ENCODE measurements at places on chromosomes 2 and 18.

DNA sequence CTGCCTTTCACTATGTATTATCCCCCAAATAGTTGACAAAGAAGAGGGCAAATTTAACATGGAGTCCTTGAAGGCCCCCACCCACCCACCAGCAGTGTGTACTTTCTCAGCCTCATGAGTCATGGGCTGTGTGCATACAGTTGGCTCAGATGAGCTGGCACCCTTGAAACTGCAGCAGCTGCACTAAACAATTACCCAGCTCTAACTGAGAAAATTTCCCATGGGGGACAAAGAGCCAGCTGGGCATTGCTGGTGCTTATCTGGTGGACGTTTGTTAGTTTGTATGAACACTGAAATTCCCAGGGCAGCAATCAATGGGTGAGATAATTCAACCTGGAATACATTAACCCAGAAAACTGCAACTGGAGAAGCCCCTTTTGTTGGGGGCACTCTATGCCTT lies 131.7 kb downstream of the GCA start:
- no peak for DNase-seq

GRCh38 chr2:218046238-218046637 lies 22.8 kb upstream of the RUFY4 start:
- DNase-seq: no peak

DNA sequence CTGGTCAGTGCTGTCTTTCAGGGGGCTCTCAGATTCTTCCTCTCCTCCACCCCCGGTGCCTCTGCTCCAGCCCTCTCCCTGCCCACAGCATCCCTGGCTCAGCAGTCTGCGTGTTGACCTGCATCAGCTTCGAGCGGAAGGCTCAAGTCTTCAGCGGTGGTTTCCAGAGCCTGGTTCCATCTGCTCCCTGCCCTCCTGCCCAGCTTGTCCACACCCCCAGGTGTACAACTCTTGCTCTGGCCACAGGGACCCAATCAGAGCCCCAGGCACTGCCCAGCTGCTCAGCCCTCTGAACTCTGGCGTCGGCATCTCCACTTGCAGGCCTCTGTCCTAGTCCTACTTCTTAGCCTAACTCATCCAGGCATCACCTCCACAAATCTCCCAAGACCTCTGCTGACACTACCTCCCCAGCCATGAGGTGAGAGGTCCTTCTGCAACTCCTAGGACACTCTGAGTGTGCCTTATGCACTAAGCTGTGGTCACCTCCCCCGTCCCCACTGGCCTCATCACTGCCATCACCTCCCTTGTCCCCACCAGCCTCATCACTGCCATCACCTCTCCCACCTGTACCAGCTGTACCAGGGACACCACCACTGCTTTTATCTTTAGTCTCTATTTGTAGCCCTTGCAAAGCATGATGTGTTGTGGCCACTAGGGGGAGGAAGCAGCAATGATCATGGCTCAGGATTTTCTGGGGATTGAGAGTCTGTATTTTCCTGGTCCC lies 60.9 kb downstream of the EDAR start:
- no peak for DNase-seq

- DNase-seq: no peak
These were observed 121.3 kb upstream of the ZFP36L2 start for GRCh38 chr2:43347746-43348145.

- no peak for DNase-seq
These were observed 1.2 kb downstream of the TFPI start for GRCh38 chr2:187552828-187553681.

DNA sequence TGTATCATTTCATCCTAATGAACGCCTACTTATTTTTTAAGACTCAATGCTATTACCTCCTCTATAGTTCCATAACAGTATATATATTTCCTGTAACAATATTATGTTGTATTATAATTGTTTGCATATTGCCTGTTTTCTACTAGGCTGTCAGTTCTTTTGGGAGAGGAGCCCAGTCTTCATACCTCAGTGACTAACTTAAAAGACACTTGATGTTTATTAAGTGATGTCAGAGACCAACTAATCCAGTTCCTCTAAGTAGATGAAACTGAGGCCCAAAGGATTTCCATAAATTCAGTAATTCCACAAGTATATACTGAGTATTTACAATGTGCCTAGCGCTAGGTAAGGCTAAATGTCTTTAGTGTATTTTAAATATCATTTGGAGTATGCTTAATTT lies 48.9 kb upstream of the AAK1 start:
- no peak for DNase-seq

- no peak for DNase-seq
These were observed 956.4 kb downstream of the CPS1 start for GRCh38 chr2:211512806-211513205.

DNA sequence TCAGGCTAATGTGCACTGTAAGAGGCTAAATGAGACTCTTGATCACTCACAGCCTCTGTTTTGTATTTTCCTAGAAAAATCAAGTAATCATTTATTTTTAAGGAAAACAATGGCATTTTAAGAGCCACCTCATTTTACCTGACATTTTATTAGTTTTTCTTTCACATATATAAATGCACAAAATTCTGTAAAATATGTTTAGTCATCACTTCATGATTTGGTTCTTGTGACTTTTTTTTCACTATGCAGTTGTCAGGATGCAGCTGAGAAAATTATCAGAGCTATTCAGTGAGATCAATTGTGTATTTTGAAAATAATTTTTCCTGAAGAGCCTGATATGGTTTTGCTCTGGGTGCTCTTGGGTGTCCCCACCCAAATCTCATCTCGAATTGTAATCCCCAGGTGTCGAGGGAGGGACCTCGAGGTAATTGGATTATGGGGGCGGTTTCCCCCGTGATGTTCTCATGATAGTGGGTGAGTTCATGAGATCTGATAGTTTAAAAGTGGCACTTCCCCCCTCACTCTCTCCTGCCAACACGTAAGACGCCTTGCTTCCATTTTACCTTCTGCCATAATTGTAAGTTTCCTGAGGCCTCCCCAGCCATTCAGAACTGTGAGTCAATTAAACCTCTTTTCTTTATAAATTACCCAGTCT lies 16.1 kb upstream of the ANXA4 start:
- DNase-seq: no peak

DNA sequence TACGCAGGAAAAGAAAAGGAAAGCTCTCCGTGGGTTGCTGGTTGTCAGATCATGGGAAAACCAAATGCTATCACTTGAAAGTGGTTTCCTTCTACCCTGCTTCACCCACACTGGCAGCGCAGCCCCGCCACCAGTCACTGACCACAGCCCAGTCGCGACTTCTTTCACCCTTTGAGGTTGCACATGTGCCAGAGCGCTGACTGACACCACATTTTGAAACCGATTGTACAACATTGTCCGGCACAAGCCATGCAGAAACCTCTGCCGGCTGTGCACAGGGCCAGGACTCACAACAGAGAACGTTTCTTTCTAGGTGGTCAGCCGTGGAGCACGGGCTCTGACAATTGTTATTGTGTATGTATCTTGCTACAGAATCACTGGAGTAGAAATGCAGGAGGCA lies 827.2 kb upstream of the POU3F3 start:
- no peak for DNase-seq

GRCh38 chr2:60880643-60881046 lies 729 bp upstream of the REL start:
- no peak for DNase-seq
